ENCODE measurements at places on chromosomes 2 and 18.

GRCh38 chr2:176491172-176491904, 222.1 kb downstream of the MTX2 start:
- no peak for DNase-seq

DNA sequence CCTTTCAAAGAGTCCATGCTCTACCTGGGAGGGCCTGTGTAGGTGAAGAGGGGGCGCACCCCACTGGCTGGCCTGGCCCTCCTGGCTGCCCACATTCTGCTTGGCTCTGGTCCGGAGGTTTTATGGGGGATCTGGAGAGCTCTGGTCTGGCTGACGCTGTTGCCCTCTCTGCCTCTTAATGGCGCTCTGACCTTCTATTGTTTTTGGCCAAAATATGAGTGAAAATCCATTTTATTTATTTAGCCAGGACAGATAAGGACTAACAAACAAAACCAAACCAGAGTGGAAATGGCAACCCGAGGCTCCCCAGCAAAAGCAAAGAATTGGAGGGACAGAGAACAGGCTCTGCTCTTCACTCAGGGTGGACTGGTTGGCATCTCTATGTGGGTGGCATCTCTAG, 45.7 kb downstream of the PRKCE start:
- DNase-seq, result no peak

- peak; percentile 12 for DNase-seq
Measured at GRCh38 chr2:121748202-121748601, 7.2 kb upstream of the TSN start.

DNA sequence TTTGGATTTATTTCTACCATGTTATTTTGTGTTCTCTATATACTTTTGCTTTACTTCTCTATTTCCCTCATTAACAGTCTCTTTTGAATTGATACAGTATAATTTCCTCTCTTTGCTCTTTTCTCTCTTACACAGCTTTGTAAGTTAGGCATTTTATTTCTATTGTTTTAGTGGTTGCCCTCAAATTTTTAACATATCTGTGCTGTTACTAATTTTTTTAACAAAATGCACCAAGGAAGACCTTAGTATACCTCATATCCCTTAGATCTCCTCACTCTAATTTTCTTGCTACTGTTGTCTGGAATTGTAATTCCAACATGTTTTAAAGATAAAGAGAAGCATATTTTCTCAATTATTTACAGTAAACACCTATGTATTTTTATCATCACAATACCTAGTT, 416.8 kb upstream of the SLC14A2 start:
- DNase-seq, result no peak

DNA sequence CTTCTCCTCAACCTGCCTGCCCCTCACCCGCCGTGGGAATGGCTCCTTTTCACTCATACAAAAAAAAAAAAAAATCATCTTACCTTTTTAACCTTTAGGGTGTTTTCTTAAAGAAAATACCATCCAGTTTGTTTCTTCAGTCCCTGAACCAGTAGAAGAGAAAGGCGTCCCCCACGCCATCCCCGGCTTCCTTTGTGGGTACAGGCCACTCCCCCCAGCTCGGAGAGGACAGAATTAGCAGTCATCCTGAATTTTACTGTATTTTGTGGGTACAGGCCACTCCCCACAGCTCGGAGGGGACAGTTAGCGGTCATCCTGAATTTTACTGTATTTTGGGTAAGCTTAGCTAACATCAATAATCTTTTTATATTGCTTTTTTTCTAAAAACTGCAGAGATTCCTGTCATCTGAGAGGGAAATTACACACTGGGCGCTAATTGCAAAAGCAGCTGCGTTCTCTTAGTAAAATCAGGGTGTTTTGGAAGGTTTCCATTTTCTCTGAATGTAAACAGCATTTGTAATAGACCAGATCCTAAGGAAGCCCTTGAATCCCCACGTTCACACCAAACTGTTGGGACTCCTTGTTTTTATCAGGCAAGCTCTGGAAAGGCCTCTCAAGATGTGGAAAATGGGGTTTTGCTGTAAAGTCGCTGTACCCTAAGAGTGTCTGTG, 72.5 kb downstream of the NFATC1 start:
- no peak for DNase-seq

- DNase-seq, result no peak
Measured at GRCh38 chr2:9594366-9595054, 36.3 kb downstream of the YWHAQ start.

DNA sequence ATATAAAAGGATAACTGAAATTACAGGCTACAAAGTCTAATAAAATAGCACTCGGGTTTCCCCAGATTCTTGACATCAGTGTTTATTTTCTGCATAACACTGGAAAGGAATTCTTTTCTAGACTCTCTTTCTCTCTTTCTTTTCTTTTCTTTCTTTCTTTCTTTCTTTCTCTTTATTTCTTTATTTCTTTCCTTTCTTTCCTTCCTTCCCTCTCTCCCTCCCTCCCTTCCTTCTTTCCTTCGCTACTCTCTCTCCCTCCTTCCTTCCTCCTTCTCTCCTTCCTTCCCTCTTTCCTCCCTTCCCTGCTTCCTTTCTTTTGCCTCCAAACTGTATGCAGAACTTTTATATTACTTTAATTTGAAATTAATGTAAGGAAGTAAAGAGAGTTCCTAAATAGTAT, 64.5 kb upstream of the GPR45 start:
- DNase-seq, result no peak

- DNase-seq, result no peak
Measured at GRCh38 chr2:227415538-227416424, 28.0 kb upstream of the SCYGR1 start.

DNA sequence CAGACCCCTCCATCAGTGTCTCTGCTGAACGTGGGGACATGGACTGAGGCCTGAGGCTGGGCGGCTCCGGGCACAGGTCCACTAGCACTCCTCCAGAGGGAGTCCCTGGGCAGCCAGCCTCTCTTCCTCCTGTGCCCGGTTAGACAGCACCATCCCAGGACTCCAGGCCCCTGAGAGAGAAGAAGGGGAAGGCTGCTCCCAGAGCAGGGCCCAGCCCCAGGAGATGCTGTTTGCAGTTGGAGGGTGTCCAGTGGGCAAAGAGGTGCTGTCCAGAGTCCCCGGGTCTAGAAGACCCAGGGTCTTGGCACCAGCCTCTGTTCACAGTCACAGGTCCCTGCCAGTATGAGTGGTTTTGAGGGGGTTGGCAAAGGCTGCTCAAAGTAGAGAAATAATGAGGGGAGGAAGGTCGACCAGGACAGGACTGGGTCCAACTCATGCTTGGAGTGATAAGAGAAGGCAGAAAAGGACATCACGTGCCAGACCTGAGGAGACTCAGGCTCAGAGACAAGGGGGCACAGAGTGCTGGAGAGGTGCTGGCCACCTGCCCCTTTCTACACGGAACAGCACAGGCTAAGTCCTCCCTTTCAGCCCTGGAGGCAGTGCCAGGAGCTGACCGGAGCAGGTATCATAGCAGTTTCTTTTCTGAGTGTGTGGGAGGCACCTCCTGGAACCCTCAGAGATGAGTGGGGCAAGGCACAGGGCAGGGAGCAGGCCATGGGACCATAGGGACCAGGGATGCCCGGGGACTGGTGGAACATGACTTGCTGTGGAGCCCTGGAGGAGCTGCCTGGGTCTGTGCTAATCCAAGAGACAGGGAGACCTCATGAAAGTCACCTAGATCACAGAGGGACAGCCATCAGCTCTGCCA, 21.1 kb downstream of the CRACDL start:
- DNase-seq, result no peak

- no peak for DNase-seq
Measured at GRCh38 chr18:45015788-45016128, 335.1 kb downstream of the SETBP1 start.

GRCh38 chr2:198417836-198418235, 613.4 kb downstream of the PLCL1 start:
- no peak for DNase-seq

DNA sequence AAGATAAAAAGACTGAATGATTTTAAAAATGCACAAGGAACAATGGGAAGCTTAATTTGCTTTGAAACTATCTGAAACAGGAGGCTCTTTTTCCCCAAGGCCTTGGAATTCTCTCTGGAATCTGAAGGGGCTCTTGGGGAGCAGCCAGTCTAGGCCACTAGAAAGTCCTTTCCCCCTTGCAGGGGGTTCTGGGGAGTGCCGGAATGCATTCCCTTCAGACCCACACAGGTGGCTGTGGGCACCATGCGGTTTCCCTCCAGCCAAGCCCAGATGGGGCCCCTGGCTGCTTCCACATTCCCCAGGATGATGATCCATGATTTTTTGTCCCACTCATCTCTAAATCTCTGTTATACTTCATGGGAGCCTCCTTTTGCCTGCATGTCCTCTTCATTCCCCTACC, 10.7 kb downstream of the GPR45 start:
- no peak for DNase-seq

DNA sequence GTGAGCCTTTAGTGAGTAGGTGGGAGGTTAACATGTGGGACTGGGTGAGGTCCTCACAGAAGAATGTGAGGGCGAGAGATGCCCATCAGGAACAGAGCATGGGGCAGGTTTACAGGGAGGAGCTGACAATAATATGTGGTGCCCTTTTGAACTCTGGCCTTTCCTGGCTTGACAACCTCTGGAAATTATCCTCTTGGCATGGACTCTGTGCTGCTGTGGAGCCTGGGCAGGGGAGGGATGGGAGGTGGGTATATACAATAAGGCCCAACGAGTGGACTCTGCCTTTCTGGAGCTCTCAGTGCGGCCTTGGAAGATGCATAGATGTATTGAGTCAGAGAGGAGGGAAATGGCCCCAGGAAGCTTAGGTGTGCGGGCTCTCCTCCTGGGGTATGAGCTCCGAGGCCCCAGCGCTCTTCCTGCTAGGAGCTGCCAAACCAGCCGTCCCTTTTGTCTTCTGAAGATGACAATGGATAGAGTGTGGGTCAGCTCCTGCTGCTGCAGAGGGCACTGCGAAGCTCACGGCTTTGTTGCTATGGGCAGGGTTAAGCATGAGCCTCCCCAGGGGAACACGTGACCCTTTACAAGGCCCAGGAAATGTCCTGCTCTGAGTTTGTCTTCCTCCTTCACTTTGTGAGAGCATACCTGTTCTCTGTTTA, 8.7 kb upstream of the PSD4 start:
- DNase-seq, result no peak

- DNase-seq, result no peak
Measured at GRCh38 chr18:54330768-54331548, 26.7 kb downstream of the STARD6 start.

DNA sequence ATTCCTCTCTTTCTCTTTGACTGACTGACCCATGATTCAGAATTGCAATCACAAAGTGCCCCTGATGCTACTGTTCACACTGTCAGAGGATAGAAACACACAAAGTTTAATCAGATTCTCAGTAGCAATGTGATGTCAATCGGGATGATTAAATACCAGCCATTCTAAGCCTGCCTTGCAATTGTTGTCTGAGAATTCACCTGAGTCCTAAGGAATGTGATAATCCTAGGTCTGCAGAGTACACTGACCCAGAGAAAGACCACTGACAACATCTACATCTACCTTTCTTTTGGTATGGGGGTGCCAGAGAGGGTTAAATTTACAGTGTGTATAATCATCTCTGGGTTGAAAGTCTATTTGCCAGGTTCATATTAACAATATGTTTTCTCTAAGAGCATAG, 883.3 kb downstream of the NRXN1 start:
- DNase-seq, result no peak

- no peak for DNase-seq
Measured at GRCh38 chr2:28764909-28765711, 13.5 kb downstream of the PPP1CB start.

GRCh38 chr2:133748007-133748700, 179.9 kb upstream of the NCKAP5 start:
- no peak for DNase-seq

GRCh38 chr2:53884883-53885282, 25.1 kb upstream of the GPR75 start:
- no peak for DNase-seq

GRCh38 chr18:75285876-75286275, 75.3 kb downstream of the TSHZ1 start:
- DNase-seq, result no peak

DNA sequence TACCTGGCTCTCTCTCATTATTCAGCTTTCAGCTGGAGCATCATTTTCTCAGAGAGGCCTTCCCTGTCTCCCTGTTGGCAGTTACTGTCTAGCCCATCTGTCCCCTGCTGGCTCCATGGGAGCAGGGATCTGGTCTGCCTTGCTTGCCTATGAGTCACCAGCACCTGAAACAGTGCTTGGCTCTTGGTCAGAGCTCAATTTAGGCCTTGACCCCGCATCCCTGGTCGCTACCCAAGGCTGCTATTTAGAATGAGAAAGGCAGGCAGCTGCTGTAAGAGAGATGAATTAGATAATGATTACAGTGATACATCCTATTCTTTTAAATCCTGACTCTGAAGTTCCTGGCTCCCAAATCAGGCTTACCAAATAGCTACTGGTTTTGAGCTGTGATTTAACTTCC, 32.9 kb downstream of the KCNE4 start:
- no peak for DNase-seq

DNA sequence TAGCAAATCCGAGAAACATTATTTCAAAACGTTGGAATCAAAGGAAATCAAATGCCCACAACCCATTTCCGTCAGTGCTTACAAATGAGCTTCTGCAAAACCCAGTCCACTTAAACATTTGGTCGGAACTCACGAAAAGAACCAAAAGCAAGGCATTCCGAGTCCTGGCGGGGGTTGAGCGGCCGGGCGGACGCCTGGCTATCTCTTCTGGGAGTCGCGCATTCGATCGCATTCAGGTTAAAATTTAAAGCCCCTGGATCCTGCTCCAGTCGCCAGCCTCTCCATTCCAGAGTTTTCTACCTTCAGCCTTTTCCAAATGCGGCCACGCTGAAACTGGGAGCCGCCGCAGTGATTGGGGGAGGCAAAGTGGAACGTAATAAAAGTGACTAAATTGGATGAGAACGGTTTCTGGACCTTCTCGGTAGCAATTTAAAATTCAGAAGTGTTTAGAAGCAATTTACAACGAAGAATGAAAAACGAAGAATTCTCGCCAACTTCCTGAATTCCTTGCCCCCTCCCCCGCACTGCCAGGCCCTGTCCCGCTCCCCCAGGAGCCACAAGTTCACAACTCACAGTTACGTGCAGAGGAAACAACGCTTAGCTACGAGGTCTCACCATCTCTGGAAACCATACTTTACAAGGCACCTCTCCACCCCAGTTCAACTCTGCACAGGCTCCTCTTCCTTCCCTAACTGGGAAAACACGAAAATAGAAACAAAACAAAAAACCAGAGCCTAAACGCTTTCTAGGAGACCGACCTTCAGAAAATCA, 1.7 kb upstream of the GATA6 start:
- DNase-seq, result peak; percentile 19

DNA sequence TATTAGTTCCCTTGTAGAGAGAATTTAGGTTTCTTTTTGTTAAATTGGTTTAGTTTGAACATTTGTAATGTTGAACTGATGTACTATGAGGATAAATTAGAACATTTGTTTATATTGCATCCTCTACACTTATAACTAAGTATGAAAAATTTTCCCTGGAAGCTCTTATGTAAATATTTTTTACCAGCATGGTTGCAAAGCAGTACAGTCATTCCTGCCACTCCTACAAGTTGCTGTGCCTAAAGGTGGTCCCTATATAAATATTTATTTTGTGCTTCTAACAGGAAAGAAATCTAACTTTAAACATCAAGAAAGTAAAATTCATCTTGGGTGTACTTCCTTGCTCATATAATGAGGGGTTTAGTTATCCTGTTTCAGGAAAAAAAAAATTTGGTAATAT, 14.2 kb downstream of the TWSG1 start:
- no peak for DNase-seq

- DNase-seq, result no peak
Measured at GRCh38 chr2:177573120-177573519, 180.5 kb downstream of the AGPS start.

- peak; percentile 32 for DNase-seq
Measured at GRCh38 chr18:28961669-28962228, 784.8 kb upstream of the CDH2 start.

Measured in NCI-H526 treated with DMSO at 0.1 percent for 48 hours (cell line).